ENCODE measurements at places on chromosomes 5 and 9.
A peak's percentile ranks its signal among the peaks of the same experiment; 100 is the strongest.

DNA sequence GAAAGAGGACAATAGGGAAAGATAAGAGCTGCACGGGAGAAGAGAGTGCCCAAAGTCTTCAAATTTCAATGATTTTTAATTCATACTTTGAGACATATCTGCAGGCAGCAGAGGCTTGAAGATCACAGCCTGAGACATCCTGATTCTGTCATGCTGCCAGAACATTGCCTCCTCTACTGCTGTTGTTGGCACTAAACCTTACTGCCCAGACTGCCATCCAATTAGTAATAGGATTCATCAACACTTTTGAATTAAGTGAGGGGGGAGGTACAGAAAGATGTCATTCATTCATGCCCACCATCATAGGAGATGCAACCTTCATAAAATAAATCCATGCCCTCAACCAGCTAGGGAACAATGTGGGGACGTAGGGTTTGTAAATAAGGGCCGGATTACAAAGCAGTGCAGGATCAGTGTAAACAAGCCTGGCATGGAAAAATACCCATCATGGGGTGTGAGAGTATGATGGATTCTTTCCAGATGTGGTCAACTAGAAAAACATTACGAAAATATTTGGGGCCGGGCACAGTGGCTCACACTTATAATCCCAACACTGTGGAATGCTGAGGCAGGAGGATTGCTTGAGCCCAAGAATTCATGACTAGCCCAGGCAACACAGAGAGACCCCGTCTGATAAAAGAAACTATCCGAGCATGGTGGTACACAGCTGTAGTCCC is 122.1 kb upstream of the DAPK1 start:
- no peak for DNase-seq

DNA sequence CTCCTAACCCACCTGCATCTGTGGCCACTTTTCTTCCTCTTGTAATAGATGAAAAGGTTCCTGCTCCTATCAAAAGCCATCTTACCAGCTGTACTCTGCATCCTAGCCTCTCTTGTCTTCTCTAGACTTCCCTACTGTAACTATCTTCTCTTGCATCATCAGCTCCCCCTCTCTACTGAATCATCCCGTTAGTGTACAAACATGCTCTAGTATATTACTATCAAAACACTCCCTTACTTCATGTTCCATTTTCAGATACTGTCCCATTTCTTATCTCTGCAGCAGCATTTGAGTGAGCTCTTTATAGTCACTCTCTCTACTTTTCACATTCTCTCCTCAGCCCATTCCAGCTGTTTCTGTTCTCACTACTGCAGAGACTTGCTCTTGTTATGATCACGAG is 2.8 kb downstream of the SRA1 start:
- DNase-seq, result no peak

DNA sequence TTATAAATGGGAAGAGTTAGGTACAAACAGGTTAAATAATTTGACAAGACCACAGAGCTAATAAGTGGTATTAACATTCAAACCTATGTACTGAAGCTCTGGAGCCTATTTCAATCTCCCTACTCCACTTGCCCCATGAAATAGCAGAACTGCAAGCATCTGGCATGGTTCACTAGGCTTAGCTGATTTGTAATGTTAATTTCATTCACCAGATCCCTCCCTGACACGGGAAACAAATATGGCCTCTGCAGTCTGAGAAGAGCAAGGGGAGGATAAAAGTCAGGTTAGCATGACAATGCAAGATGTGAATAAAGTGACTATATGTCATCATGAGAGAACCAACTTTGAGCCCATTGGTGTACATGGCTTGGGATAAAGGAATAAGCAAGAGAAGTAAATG is 428.8 kb downstream of the BRINP1 start:
- DNase-seq, result no peak

- DNase-seq, result no peak
These were observed 103.9 kb downstream of the TRIO start for GRCh38 chr5:14247054-14247386.

GRCh38 chr9:86187121-86187520 is 72.3 kb downstream of the C9orf153 start:
- no peak for DNase-seq

GRCh38 chr5:56337715-56338319 is 104.7 kb upstream of the ANKRD55 start:
- no peak for DNase-seq

DNA sequence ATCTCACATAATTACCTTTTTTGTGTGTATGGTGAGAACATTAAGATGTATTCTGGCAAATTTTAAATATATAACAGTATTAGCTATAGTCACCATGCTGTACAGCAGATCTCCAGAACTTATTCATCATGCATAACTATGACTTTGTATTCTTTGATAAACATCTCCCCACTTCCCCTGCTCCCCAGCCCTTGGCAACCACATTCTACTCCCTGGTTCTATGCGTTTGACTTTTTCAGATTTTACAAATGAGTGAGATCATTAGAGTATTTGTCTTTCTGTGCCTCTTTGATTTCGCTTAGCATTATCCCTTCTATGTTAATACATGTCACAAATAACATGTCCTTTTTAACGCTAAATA is 49.4 kb downstream of the SMC2 start:
- no peak for DNase-seq

- peak; percentile 90 for DNase-seq
These were observed 72.8 kb downstream of the MED27 start for GRCh38 chr9:132006677-132007370.

DNA sequence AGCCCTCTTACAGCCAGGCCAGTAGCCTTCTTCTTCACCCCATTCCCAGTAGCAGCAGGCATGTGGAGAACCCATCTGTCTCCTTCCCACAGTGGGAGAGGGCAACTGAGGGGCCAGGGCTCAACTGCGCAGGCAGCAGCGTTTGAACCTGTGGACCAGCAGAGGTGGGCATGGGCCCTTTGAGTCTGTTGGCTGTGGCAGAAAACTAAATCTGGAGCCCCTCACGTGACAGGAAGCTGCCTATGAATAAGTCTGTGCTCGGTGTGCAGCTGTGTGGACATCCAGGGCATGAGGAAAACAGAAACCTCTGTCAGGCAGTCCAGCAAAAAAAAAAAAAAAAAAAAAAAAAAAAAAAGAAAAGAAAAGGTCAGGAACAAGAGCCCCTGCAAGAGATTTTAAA is 189.2 kb upstream of the NR3C1 start:
- DNase-seq, result no peak

DNA sequence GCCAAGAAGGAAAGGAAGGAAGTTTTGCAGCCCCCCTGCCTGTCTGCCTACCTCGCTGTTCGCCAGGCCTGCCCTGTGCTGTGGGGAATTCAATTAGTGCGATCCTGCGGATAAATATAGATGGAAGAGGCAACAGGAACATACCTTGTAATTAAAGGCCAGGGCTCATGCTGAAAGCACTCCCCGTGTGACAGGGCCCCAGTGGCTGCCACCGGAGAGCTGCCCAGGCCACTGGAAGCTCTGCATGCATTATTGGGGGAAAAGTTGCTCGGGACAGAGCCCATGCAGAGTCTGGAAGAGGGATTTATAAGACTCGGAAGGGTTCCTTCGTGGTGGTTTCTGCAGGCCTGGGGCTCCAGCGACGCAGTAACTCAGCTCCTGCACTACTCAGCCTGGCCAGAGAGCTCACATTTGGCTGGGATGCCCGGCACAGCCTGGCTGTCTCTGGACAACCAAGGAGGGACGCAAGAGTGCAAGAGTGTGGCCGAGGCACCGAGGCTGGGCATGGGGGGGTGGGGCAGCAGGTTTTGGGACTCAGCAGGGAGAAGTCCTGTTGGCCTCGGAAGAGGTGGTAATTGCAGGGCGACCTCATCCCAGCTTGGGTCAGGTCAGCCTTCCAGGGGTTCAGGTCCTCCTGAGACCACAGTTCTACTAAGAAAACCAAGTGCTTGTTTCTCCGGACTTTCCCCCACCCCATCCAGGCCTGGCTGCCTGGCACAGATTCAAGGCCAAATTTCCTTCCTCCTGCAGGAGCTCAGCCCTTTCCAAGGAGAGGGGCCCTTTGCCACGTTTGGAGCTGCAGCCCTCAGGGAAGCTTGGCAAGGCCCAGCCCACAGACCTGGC is 68.1 kb upstream of the GGTA1 start:
- DNase-seq, result no peak

GRCh38 chr5:67243349-67243748 is 46.8 kb upstream of the CD180 start:
- DNase-seq, result no peak

DNA sequence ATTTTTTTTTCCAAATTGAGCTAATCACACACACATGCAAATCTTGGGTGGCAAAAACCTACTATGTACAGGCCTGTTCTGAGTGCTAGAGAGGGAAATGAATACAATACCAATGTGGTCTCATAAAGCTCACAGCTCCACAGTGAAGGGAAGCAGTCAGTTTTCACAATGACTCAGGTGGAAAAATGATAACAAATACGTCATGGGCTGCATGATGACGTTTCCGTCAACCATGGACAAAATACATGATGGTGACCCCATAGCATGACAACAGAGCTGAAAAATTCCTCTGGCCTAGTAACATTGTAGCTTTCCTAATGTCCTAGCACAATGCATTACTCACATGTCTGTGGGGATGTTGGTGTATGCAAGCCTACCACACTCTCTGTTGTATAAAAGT is 252.5 kb downstream of the TRIM32 start:
- DNase-seq, result no peak

DNA sequence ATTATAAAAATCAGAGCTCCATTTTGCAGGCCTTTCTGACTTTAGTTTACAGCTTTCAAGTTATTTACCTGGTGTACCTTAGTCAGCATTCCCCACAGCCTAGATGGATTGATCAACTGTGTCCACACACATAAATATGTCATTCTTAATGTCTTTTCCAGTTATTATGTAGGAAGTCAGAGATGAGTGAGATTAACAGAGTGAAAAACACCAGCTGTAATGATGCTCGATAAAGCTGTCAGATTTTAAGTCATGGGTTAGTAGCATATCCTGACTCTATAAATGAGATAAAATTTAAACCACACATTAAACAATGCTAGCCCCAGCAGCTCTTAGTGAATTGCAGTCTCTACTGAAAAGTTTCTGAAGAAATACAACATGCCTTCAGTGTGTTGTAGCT is 48.9 kb downstream of the NUDT12 start:
- no peak for DNase-seq
